ENCODE measurements at places on chromosomes 7 and 10. TPM values are rescaled to one million over a fixed set of nuclear protein-coding genes. Genes with fewer than 3 reads are reported as not detected.

DNA sequence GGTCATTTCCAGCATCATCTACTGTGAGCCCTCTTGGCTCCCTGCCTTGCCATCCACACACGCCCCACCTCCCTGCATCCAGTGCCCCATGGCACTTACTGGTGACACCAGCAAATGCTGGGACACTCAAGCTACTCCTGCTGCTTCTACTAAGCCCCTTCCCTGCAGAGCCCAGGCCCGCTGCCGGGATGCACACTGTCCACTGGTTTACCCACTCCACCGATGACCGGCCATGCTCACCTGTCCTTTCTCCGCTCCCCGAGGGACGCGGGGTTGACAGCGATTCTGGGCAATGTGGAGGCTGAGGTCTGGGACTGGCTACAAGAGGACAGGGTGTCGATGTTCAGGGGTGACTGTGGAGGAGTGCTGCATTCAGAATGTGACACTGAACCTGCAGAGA is 110.2 kb downstream of the DLG5 start:
- DNase-seq: no peak

- peak; percentile 2 for DNase-seq
Measured at GRCh38 chr7:113824117-113824823, 94.5 kb downstream of the PPP1R3A start.

DNA sequence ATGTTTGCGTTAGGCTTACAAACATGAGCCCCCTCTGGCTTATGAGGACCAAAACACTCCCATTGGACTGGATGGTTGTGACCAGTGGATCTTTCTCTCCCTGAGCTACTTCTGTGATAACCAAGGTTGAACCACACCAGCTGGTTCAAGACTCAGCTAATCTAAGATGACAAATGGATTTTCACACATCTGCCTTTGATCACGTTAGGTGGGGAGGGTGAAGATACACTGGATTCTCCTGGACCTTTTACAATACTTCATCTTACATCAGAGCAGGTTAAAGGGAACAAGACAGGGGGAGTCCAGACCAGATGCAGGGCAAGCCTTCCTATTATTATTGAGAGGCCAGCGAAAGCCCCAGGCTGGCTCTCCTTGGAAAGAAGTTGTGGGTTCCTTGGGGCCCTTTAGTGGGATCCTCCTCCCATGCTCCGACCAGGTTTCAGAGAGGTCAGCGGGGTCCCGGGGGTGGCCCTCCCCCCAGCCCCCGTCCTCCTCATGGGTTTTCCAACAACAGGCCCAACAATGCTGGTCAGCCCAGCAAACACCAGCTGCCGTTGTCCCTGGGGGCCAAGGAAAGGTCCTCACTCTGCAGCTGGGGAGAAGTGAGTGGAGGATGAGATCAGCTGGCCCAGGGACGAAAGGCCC is 2.8 kb downstream of the GFRA1 start:
- no peak for DNase-seq

DNA sequence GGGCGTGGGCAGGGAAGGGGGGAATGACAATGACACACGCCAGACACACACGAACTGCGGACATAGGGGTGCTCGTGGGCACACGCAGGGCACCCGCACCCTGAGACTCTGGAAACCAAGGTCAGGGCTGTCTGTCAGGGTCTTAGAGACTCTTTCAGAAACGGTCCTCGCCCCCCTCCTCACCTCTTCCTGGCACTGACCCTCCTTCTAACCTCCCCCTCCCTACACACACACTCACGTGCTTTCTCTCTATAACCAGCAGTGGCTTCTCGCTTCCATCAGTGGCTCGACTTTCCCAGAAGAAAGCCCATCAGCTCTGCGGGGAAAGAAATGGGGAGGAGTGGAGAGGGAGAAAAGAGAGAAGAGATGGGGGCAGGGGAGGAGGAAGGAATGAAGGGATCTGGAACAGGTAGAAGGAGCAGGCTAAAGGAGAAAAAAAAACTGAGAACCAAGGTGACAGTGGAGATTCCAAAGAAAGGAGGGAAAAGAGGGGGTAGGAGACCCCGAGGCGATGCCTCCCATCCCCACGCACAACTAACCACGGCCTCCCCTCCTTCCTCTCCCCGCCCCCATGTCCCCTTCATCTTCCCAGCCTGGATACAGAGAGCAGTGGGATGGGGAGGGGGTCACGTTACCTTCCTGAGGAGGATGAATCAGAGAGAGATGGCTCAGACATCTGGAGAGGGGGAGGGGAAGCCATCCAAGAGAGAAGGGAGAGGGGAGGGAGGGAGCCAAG is 1.7 kb upstream of the VGF start:
- no peak for DNase-seq

DNA sequence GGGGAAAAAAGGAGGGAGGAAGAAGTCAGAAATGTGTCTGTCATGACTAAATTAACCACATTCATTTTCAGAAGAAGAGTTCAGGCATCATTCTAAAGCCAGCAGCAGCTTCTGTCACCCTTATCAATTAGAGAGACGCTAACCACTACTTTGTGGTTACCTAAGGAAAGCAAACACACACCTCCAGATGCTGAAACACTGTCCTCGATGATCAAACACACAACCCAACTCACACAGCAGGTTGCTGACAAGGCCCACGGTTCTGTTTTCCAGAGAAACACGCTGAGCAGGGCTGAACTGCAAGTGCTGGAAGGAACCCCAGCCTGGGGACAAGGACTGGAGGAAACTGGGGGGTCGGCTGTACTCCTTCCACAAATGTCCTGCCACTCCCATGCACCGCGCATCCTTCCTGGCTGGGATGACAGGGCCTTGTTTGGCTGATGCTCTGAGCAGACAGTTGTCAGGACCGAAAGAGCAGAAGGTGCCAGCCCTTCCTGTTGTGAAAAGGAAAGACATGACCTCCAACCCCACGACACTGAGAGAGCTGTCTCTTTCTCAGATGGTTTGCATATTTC is 36.6 kb downstream of the PRKCQ start:
- DNase-seq: no peak

- DNase-seq: no peak
Measured at GRCh38 chr7:157556642-157556944, 219.8 kb downstream of the DNAJB6 start.

GRCh38 chr7:66236713-66237303 is 31.7 kb downstream of the TPST1 start:
- no peak for DNase-seq

- no peak for DNase-seq
Measured at GRCh38 chr7:138083859-138084258, 7.6 kb downstream of the AKR1D1 start.

GRCh38 chr10:89377705-89378637 is at the start of gene IFIT1B:
Gene IFIT1B, plus strand, starts transcription at chr10:89378056. Its CDS starts 80 bp downstream, at chr10:89378136.
- DNase-seq: no peak

DNA sequence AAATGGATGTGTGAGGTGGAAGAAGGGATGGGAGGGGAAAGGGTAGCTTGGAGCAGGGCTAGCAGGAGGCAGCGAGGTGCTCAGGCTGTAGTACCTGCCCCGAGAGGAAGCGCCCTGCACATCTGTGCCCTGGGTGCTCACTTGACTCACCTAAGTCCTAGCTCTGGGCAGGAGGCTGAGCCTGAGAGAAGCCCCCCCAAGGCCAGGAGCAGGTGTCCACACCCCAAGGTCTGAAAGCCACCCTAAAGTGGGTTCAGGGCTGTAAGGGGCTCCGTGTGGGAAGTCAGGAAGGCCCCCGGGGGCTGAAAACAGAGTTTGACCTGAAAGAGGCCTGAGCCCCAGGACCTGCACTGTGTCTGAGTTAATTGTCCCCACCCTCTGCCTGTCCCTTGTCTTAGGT is 95.8 kb upstream of the PODXL start:
- no peak for DNase-seq

GRCh38 chr7:137476937-137477336 is 133.4 kb upstream of the PTN start:
- no peak for DNase-seq

DNA sequence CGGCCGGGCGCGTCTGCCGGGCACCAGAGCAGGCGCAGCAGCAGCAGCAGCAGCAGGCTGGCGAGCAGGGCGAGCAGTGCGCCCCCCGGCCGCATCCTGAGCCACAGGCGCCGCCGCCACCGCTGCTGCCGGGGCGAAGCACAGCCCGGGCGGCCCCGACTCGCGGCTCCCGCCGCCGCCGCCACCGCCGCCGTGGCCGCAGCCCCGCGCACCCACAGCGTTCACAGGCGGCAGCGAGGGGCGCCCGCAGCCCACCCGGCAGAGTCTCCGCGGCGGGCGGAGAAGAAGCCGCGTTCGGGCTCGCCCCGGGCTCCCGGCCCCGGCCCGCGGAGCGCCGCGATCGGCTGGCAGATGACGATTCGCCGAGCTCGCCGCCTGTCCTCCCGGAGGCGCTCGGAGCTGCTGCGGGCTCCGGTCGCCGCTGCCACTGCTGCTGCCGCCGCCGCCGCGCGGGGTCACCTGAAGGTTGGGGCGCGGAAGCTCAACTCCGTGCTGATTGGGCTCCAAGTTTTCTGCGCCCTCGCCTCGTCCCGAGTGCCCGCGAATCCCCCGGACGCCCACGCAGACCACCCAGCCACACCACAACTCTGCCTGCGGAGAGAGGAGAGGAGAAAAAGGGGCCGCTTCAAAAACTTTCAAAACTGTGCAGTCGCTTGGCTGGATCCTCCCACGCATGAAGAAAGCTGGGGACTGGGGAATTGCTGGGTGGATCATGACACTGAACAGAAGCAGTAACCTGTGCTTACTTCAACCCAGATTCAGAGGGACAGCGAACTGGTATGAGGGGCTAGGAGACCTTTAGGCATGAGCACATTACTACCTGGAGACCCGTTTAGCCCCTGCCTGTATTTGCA is at the start of gene ST8SIA6:
ST8SIA6 (minus strand) TSS at position 435 of the 854 bp plus-strand sequence; CDS start at position 95, 340 bp downstream.
- peak; percentile 42 for DNase-seq

- DNase-seq: no peak
Measured at GRCh38 chr7:43501870-43502269, 81.0 kb upstream of the STK17A start.

DNA sequence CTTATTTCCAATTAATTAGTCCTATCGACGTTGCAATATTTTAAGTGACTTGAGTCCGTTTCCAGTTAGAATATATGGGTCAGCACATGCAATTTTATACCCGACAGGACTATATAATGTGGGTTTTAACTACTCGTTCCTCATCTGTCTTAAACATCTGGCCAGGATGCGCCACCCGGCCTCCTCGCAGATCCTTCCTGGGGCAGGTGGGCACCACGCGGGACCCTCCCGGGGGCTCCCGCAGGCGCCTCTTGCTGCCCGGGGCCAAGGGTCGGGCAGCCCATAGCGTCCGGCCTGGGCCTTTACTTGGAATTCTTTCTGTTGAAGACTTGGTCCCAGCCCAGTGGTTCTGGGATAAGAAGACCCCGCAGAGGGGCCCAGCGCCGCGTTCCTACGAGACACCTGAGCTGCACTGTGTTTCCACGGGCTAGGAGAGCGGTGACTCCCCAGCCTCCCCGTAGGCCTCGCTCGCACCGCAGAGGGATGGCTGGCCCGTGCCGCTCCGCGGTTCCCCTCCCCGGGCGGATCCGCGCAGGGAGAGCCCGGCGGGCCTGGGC is 10.1 kb upstream of the MNX1 start:
- no peak for DNase-seq

GRCh38 chr10:16603308-16603707 is 81.6 kb upstream of the C1QL3 start:
- DNase-seq: no peak

DNA sequence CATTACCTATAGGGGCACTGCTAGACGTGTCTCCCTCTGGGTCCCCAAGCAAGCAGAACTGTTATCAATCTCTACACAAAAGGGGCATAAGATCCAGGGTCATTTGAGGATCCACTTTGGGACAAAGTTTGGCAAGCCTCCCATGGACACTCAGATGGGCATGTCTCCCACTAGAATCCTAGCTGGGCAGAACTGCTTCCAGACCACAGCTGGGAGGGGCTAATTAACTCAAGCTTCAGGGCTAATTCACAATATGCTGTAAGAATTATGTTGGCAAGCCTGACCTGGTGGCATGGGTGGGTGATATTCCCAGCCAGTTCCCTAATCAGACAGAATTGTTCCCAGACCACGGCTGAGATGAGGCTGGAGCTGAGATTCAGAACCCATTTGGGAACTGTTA is 738.4 kb upstream of the FZD8 start:
- no peak for DNase-seq

DNA sequence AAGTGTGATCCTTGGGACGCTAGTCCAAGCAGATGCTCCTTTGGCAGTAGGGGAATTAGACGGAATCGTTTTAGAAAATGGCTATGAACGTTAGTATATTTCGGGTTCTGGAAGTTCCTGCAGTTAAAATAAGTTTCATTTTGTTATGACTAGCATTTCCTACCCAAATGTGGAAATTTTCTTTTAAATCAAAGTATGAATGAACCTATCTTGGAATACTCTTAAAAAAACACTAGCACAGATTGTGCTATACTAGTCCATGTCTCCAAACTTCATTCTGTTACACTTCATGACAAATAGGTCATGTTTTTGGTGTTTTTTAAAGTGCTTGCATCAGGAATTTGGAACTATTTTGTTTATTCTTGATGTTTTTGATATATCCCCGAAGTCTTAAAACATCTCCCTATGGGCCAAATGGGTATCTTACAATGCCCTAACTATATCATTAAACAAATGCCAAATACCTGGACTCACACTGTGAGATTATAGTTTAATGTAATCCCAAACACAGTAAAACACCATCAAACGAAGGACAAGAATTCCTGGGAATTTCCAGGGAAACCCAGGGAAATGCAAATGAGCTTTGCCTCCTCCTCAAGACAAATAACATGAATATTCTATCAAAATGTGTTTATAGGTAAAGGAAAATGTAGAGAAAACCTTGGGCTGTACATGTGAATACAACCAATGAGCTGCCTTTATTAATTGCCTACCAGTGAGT is 75.9 kb upstream of the PTPRZ1 start:
- DNase-seq: no peak

GRCh38 chr7:86733783-86734182 is 90.1 kb downstream of the GRM3 start:
- no peak for DNase-seq

DNA sequence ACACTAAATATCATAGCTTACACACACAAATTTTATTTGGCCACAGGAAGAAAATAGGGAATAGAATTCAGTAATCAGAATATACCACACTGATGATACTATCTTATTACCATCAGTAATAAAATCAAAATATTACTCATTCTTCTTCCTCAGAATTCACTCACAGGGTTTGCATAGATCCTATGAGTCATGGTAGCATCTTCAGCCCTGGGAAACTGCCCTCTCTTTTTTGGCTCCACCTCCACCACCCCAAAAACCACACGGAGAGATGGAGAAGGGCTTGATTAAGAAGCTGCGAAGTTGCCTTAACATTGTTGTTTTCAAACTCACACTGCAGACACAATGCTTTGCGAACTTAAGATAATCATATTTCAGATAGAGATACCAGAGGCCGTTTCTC is 154.1 kb upstream of the AHR start:
- peak; percentile 78 for DNase-seq

- DNase-seq: no peak
Measured at GRCh38 chr7:128940494-128941322, 3.0 kb downstream of the IRF5 start.

GRCh38 chr7:128687131-128687530 is 15.0 kb downstream of the GARIN1A start:
- DNase-seq: no peak

- peak; percentile 67 for DNase-seq
Measured at GRCh38 chr7:45885264-45885882, 2.9 kb upstream of the IGFBP1 start.

The SERPINE1 gene
- total RNA-seq: 429 TPM

The CPED1 gene
- total RNA-seq: 1.7 TPM

The SPDYE2 gene
- total RNA-seq: not detected

The OR2A42 gene
- total RNA-seq: not detected

The PKD1L1 gene
- 0.17 TPM for total RNA-seq

The CRTAC1 gene
- not detected for total RNA-seq

The TRIM8 gene
- 83.2 TPM for total RNA-seq

The NKX1-2 gene
- 5.2 TPM for total RNA-seq

The LIPF gene
- not detected for total RNA-seq

The TMEM26 gene
- total RNA-seq: not detected

The HOXA10 gene
- 4.3 TPM for total RNA-seq

The TMEM236 gene
- 0.28 TPM for total RNA-seq

The ADAP1 gene
- total RNA-seq: 11.0 TPM

Data from mammary epithelial cell (primary cell).